ENCODE measurements at places on chromosomes 1 and 21.
A peak's percentile ranks its signal among the peaks of the same experiment; 100 is the strongest.

GRCh38 chr1:220222939-220223338 is 49.3 kb downstream of the RAB3GAP2 start:
- DNase-seq = no peak

GRCh38 chr1:94276988-94277434 is 39.6 kb upstream of the ARHGAP29 start:
- no peak for DNase-seq

DNA sequence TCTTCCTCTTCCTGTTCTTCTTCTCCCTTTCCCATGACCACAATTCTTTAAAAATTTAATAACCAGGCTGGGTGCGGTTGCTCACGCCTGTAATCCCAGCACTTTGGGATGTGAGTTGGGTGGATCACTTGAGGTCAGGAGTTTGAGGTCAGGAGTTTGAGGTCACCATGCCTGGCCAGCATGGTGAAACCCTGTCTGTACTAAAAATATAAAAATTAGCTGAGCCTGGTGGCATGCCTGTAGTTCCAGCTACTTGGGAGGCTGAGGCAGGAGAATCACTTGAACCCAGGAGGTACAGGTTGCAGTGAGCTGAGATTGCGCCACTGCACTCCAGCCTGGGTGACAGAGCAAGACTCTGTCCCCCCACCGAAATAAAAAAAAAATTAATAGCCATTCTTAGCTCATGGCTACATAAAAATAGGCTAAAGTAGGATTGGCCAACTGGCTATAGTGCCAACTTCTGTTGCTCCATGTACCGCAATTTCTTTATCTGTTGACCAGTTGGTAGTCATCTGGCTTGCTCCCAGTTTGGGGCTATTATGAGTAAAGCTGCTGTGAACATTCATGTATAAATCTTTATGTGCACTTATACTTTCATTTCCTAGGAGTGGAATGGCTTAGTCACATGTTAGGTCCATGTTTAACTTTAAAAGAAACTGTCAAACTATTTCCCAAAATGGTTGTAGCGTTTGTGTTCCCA is 136.3 kb downstream of the PEX14 start:
- DNase-seq = no peak

DNA sequence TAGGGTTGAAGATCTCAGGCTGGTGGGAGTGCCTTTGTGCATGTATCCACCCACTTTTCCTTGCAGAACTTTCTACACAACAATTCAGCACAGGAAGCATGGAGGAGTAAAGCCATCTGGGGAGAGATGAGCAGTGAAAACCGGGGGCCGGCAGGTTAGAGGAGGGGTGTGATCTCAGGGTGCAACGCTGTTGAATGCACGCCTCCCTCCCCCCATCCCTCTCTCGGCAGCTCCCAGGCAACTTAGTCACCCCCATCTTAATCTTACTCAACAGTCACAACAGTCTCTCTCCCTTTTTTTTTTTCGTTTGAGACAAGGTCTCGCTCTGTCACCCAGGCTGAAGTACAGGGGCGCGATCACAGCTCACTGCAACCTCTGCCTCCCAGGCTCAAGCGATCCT is 16.6 kb upstream of the ABCG1 start:
- DNase-seq = no peak

DNA sequence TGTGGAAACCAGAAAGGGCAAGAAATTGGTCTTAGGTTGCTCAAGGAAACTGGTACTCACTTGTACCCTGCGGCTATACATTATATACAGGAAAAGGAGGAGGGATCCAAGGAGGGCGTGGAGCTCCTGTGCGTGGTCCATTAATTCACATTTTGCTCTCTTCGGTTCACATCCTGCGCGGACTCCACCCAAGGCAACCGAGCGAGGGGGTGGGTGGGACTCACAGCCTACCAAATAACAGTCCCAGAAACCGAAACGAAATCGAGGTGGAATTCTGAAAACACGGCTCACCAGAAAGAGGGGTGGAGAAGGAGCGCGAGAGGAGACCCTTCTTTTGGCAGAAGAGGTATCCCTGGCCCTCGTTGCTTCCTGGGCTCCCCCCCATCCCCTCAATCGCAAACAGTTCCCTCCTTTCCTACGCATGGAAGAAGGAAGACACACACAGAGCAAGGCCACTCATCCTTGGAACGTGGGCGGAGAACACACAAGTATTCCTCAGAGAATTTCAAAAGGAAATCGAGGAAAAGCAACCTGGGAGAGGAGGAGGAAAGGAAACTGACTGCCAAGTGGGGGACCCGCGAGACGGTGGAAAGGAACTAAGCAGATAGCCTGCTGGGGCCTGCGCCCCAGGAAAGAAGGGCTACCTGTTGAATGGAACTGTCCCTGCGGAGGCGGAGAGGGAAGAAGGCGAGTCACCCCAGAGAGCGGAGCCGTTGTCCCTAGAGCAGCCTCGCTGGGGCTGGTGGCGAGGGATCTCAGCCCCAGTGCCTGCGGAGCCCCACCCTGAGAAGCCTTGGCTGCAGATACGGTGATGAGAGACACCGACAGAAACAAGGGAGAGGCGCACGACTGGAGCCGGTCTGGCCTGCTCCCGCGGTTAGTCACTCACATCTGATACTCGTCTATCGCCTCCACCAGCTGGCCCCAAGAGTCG is 705 bp downstream of the AIDA start:
- peak; percentile 92 for DNase-seq

GRCh38 chr1:29732453-29732852 is 496.1 kb downstream of the PTPRU start:
- no peak for DNase-seq

- DNase-seq = peak; percentile 46
Observed at GRCh38 chr1:179955287-179955680, 674 bp downstream of the CEP350 start.

- DNase-seq = no peak
Observed at GRCh38 chr1:73044241-73045036, 762.1 kb upstream of the NEGR1 start.

DNA sequence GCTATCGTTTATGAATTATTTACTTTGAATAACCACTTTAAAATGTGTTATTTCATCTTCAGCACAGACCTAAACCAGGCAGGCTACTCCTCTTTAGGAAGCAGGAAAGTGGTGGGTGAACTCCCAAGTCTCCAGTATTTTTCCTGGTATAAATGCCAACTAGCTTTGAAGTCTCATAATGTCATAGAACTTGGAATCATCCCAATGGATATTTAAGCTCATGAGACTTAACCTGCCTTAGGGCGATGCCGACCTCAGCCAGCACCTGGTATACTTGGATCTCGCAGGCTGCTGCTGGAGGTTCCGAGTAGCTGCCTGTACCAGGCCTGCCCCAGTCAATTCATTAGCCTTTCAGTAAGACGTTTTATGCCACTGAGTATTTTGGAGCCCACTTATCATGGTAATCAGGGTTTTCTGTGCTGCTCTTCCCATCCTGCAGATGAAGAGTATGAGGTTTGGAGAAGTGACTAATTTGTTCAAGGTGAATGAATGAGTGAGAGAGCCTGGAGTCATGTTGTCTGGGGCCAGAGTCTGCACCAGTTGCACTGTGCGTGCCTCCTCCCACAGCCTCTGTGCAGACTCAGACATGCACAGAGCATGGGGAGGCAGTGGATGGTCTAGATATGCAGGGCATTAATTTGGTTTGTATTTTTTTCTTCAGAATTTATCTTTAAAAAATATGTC is 34.9 kb downstream of the VANGL1 start:
- DNase-seq = no peak

- DNase-seq = no peak
Observed at GRCh38 chr1:221454096-221454495, 287.8 kb downstream of the DUSP10 start.

GRCh38 chr1:33532250-33532649 is 59.8 kb downstream of the ZSCAN20 start:
- no peak for DNase-seq

GRCh38 chr1:204996981-204997380 is 46.0 kb upstream of the CNTN2 start:
- no peak for DNase-seq

DNA sequence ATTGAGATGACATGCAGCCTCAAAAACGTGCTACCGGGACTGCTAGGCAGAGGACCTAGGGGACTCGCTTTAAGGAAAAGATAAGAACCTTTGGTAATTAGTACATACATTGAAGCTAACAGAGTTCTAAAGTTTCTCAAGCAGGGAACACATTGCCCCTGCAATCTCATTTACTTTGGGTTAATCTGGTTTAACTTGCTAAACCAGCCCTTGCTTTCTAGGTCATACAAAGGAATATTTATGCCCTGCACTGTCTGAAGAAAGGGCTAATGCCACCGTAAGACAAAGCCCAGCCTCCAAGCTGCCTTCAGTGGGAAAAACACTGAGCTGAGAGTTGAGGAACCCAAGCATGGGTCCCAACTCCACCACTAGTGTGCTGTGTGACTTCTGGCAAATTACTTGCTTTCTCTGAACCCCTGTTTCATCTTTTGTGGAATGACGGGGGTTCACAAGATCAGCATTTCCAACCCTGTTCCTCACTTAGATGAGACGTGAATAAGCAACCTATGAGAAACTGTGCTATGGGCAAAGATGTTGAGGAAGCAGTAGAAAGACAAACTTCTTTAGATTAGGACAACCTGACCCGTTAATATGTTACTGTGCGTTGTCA is 66.3 kb downstream of the VWA5B1 start:
- no peak for DNase-seq

DNA sequence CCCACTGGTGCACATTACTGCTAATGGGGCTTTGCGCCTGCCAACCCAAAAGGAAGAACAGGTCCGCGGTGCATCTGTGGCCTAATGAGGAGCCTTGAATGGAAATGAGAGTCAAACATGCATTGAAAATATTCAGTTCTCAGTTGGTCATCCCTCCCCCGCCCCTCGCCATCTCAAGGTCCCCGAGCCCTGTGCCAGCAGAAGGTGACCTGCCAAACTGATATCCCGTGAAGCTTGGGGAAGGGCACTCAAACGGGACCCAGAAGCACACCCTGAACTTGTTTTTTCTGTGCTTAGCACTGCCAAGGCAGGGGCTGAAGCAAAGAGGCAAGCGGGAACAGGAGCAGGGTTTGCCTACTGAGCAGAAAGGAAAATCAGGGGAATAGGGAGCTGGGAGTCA is 67.9 kb upstream of the ZNF648 start:
- DNase-seq = no peak

- DNase-seq = no peak
Observed at GRCh38 chr1:168795681-168796080, 66.7 kb upstream of the DPT start.

GRCh38 chr21:38533887-38534286 is 35.6 kb upstream of the ERG start:
- no peak for DNase-seq

GRCh38 chr1:235013512-235013911 is 115.1 kb downstream of the TOMM20 start:
- no peak for DNase-seq

DNA sequence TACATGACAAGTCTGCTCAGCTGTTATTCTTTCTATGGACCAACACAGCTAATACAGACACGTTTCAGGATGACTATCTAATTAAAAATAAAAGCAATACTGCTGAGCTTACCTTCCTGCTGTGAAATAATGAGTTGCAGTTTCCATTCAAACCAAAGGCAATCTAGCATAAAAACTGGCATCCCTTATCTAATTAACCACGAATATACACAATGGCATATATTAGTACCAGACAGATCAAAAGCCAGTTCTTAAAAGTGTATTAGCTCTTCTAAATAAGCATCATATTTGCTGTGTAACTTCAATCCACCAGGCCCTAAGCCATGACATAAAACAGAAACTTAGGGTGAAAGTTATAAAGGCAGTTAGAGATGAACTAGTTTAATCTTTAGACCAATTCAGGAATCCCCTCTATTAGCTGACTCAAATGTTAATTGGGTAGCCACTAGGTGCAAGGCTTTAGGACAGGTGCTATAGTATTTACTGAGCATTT is 20.6 kb downstream of the TESK2 start:
- no peak for DNase-seq

GRCh38 chr1:20640183-20640597 is 6.9 kb downstream of the PINK1 start:
- peak; percentile 66 for DNase-seq

DNA sequence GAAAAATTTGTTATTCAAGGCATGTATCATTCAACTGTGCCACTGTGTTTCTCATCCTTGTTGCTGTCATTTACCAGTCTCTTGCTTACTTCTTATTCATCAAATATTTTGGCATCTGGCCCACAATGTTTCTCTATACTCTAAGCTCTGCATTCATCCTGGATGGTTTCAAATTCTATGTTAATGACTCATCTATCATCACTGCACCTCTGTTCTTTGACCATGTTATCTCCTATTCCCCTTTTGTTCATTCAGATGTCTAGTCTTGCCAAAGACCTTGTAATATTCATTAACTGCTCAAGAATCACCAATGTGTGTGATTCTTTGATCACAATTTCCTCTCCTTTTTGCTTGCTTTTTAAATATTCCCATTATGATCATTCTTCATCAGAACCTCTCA is 54.6 kb upstream of the PRKACB start:
- peak; percentile 35 for DNase-seq

GRCh38 chr1:6275826-6276782 is 15.2 kb upstream of the GPR153 start:
- no peak for DNase-seq

DNA sequence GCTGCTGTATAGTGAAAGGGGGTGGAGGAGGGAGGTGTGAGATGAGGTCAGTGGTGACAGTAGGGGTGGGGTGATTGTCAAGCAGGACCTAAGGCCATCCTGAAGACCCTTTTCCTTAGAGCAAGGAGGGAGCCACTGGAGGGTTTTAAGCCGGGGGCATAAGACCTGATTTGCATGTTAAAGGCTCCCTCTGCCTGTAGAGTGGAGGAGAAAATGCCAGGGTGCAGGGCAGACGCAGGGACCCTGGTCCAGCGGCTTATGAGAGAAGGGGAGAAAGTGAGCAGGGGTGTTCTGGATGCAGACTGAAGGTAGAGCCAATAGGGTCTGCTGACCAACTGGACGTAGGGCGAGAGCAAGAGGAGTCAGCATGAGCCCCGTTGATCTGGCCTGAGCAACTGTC is 154.1 kb downstream of the TRABD2B start:
- DNase-seq = no peak

GRCh38 chr1:15882665-15883064 is 35.2 kb downstream of the SPEN start:
- no peak for DNase-seq

GRCh38 chr1:111906816-111907215 is 82.7 kb downstream of the KCND3 start:
- no peak for DNase-seq

DNA sequence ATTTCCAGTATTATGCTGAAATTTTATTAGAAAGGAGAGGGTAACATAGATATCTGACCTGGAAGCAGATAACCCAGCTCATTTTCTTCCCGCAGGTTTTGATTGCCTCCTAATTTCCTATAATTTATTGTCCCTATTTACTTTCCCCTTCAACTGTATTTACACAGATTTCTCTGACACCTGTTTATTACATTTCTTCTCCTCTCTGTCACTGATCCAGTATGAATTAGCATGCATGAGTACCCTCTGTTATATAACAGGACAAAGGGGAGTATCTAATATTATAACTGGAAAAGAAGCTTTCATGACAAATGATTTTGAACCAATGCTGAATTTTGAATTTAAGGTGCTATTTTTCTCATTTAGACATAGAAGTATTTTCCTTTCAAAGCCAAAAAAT is 37.4 kb downstream of the DENND1B start:
- no peak for DNase-seq

- DNase-seq = no peak
Observed at GRCh38 chr1:45437323-45437722, 53.6 kb downstream of the TESK2 start.
